ENCODE measurements at places on chromosomes 4 and X. TPM values are rescaled to one million over a fixed set of nuclear protein-coding genes. Genes with fewer than 3 reads are reported as not detected.

The MAGEB2 gene
- not detected for total RNA-seq

The NEIL3 gene
- 3.7 TPM for total RNA-seq

The PABPC1L2B gene
- not detected for total RNA-seq

The UGT2B17 gene
- total RNA-seq = not detected

The NPY2R gene
- not detected for total RNA-seq

The FANCB gene
- 12.7 TPM for total RNA-seq

The ENOPH1 gene
- total RNA-seq = 42.2 TPM

The CFI gene
- 201 TPM for total RNA-seq

The LINC00632 gene
- total RNA-seq = 10.9 TPM

The UBE2K gene
- total RNA-seq = 22.7 TPM

The HSFX3 gene
- total RNA-seq = not detected

The MTTP gene
- total RNA-seq = 0.25 TPM

The NXF2 gene
- not detected for total RNA-seq

The HTN1 gene
- total RNA-seq = not detected

The NHSL2 gene
- total RNA-seq = 3.9 TPM

The MED14 gene
- total RNA-seq = 24.8 TPM

The IL13RA2 gene
- 213 TPM for total RNA-seq

The TCEAL5 gene
- not detected for total RNA-seq

The SPARCL1 gene
- total RNA-seq = not detected

The ART3 gene
- total RNA-seq = not detected

The HSFX4 gene
- total RNA-seq = not detected

The HHIP gene
- total RNA-seq = 16.0 TPM

The SLC16A2 gene
- total RNA-seq = 28.5 TPM

The PLXNB3 gene
- total RNA-seq = 6.1 TPM

The AGTR2 gene
- total RNA-seq = not detected

The TEX13C gene
- total RNA-seq = not detected

The FRG1 gene
- 47.6 TPM for total RNA-seq

Measured in fibroblast of the aortic adventitia (primary cell).